ENCODE measurements at places on chromosomes 12 and 14.

- DNase-seq: no peak
Observed at GRCh38 chr12:3084742-3085141, 7.6 kb downstream of the TSPAN9 start.

GRCh38 chr12:93315907-93316622, 61.7 kb upstream of the NUDT4 start:
- DNase-seq: no peak

GRCh38 chr12:70367258-70368141, 1.4 kb downstream of the KCNMB4 start:
- no peak for DNase-seq

- no peak for DNase-seq
Observed at GRCh38 chr14:59303216-59303615, 114.7 kb downstream of the DAAM1 start.

DNA sequence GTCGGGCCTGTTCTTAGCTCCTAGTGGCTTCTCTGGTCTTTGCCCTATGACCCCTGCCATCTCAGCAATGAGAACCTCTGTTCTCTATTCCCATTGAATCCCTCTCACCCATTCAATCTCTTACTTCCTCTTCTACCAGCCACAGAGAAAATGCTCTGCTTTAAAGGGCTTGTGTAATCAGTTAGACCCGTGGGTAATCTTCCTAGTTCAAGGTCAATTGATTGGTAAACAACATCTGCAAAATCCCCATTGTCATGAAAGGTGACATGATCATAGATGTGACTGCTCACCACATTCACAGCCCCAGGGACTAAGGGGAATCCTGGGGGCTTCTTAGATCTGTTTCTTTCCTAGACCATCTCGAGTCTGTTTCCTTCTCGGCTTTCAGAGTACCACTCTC, 7.2 kb upstream of the CCDC197 start:
- no peak for DNase-seq

GRCh38 chr12:109892748-109893147, 7.3 kb upstream of the TCHP start:
- no peak for DNase-seq

- no peak for DNase-seq
Observed at GRCh38 chr12:6183689-6184428, 16.3 kb upstream of the CD9 start.

- no peak for DNase-seq
Observed at GRCh38 chr14:99001241-99001640, 270.8 kb downstream of the BCL11B start.

DNA sequence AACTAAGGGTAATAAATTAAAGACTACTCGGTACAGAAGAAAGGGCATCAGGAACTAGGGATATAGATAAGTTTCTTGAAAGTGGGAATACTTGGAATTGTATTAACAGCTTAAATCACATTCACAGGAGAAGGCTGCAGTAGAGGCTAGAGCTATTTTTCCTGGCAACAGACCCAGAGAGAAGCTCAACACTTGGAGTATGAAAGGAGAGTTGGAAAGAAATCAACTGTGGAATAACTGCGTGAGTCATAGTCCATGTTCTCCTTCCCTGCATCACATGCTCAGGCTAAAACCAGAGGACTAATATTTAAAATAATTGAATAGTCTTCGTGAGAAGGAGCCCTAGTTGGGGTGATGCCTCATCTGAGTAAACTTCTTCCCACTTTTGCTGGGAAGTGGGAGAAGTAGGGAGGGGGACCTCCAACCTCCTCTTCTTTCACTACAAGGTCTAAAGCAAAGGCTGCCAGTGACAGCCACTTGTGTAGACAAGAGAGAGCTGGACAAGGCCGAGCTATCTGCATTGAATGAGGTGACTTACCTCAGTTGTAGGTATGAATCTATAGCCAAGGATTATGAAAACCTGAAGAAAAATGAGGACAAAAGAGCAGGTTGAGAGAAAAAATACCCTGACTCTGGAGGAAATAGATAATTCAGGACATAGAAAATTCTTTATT, 32.7 kb downstream of the DYRK2 start:
- no peak for DNase-seq

GRCh38 chr12:12474471-12474928, 88.2 kb downstream of the DUSP16 start:
- DNase-seq: peak; percentile 51

DNA sequence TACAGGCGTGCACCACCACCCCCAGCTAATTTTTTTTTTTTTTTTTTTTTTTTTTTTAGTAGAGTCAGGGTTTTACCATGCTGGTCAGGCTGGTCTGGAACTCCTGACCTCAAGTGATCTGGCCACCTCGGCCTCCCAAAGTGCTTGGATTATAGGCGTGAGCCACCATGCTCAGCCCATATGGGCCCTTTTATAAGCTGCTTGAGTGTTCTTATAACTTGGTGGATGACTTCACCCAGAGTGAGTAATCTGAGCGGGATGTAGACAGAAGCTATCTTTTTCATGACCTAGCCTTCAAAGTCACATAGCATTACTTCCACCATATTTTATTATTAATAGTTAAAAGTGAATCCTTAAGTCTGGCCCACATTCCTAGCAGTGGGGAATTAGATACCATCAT, 16.4 kb downstream of the BBOF1 start:
- no peak for DNase-seq

DNA sequence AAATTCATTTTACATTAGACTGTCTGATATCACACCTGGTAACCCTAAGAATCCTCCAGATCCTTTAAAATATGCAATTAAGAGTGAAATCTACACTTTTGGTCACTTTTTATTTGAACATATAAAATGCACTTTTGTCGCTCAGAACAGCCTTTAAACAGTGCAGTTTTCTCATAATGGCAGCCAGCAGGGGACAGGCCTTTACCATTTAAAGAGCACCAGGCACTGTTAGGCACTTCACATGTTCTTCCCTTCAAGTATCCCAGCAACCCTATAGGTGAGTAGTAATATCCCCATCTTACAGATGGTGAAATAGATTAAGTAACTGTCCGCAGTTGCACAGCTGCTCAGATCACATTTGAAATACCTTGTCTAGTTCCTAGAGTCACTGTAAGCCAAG, 11.3 kb upstream of the SAMD4A start:
- DNase-seq: no peak

GRCh38 chr12:131642101-131642540, 68.8 kb upstream of the SFSWAP start:
- peak; percentile 11 for DNase-seq

- DNase-seq: no peak
Observed at GRCh38 chr14:61673305-61673704, 22.0 kb upstream of the HIF1A start.

GRCh38 chr12:57894399-57895292, 46.7 kb upstream of the ATP23 start:
- no peak for DNase-seq

DNA sequence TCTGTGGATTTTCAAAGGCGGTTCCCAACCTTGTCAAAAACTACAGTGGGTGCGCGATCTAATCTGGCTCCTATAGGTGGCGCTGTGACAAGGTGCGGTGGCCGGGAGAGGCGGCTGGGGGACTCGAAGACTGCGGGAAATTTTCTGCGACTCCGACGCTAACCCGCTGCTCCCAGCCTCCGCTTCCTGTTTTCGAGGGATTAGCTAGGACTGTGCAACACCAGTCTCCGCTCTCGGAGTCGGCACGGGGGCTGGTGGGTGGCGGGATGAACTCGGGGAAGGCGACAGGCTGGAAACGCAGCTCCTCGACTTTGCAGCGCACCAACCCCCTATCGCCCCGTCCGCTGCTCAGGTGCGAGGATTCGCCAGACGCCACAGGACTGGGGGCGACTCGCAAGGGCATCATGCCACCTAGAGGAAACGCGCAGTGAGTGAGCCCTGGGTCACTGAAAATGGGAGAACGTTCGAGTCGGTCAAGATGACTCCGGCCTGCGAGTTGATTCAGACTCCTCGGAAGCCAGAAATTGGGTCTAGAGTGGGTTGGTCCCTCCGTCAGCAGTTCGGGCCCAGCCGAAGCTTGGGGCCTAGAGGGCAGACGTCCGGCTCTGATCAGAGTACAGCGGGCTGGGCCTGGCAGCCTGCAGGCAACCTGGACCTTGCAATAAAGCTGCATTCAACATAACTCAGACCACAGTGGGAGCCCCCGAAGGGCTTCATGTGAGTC, 5.5 kb upstream of the PAX9 start:
- peak; percentile 48 for DNase-seq

DNA sequence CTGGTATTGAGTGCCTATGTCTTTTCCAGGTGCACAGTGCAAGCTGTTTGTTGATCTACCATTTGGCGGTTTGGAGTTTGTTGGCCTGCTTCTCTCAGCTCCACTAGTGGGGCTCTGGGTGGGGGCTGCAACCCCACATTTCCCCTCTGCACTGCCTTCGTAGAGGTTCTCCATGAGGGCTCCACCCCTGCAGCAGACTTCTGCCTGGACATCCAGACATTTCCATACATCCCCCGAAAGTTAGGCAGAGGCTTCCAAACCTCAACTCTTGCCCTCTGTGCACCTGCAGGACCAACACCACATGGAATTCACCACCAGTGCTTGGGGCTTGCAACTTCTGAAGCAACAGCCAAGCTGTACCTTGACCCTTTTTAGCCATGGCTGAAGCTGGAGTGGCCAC, 1024.1 kb downstream of the TMTC2 start:
- no peak for DNase-seq

- no peak for DNase-seq
Observed at GRCh38 chr12:119692997-119693396, 25.1 kb downstream of the PRKAB1 start.

DNA sequence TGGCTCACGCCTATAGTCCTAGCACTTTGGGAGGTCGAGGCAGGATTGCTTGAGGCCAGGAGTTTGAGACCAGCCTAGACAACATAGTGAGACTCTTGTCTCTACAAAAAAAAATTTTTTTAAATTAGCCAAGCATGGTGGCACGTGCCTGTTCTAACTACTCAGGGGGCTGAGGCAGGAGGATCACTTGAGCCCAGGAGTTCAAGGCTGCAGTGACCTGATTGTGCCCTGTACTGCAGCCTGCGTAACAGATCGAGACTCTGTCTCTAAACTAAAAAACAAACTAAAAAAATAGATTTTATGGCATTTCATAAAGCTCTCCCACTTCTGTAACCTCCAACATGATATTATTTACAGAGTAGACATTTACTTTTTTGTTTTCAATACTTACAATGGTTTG, 29.6 kb downstream of the PNMA1 start:
- DNase-seq: no peak

GRCh38 chr12:116881877-116882507, 751 bp upstream of the HRK start:
- no peak for DNase-seq

GRCh38 chr12:110039085-110039807, 9.1 kb downstream of the C12orf76 start:
- no peak for DNase-seq

DNA sequence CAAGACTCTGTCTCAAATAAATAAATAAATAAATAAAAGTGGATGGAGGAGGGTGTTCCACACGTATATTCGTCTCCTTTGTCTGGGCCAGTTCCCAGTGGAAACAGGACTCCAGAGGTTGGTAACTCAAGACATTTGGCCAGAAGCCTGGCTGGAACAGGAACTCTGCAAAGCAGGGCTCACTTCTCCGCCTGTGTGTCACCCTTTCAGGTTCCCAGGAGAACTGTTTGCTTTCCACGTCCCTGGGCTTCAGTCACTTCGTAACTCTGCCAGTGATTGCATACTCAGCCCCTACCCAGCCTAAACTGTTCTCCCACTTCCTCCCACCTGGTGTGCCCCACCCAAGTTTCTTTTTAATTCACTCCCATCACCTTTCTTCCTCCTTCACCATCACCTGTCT, 7.0 kb upstream of the UBE2N start:
- DNase-seq: no peak

GRCh38 chr14:44576356-44576755, 69.3 kb upstream of the FSCB start:
- DNase-seq: no peak

DNA sequence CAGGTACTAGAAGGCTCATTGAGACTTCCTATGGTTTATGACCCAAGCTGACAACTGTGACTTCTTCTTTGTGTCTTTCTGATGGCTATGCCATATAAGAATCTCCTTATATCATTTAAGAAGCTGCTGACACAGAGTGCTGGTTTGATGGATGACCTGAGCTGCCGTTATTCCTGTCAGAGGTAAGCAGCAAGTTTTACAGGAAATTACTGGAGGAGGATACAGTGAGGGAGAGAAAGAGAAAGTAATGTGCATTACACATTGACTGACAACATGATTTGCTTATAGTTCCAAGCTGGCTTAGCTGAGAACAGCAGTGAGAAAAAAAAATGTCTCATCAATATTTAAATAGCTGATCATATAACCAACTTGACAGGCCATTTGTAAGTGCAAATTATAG, 981.4 kb downstream of the FSCB start:
- no peak for DNase-seq

All from stimulated activated CD4-positive, alpha-beta T cell treated with anti-CD3 and anti-CD28 coated beads, Interleukin-2, amount 100 ng/mL, for 24 hours (primary cell).